AG09309 (cell line): ENCODE measurements at places on chromosomes 1 and 21.

DNA sequence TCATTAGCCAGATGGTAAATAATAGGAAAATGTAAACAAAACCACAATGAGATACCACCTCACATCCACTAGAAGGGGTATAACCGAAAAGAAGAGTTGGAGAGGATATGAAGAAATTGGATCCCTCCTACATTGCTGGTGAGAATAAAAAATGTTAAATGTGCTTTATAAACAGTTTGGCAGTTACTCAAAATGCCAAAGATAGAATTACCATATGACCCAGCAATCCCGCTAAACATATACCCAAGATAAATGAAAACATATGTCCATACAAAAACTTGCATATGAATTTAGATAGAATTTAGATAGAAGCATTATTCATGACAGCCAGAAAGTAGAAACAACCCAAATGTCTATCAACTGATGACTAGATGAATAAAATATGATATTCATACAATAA lies 4.4 kb upstream of the FMO2 start:
- DNase-seq: no peak

GRCh38 chr1:36625935-36626310 lies 143.2 kb upstream of the CSF3R start:
- DNase-seq: no peak

DNA sequence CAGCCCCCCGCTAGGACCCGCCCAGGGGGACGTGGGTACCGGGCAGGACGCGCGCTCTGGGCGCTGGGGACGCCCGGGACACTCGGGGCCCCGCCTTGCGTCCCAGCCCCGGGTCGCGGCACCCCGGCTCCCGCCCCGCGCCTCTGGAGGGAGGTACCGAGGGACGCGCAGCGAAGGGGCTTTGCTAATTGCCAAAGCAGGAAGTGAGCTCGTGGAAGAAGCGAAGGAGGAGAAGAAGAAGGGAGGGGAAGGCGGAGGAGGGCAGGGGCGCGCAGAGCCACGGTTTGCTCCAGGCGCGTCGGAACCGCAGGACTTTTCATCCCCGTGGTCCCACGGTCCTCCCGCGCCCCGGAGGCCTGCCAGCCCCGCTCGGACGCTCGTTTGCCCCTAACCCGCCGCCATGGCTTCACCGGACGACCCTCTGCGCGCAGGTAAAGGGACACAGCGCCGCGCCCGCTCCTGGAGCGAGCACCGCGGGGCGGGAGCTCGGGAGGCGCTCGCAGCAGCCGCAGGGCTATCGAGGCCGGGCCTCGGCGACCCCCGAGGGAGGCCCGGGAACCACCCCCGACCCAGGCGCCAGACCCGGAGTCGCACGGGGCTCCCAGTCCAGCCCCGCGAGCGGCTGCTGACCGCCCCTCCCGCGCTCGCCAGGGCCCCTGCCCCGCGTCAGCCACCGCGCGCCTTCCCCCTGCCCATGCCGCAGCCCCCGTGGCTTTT lies 1.3 kb downstream of the EDARADD start:
- DNase-seq: no peak

DNA sequence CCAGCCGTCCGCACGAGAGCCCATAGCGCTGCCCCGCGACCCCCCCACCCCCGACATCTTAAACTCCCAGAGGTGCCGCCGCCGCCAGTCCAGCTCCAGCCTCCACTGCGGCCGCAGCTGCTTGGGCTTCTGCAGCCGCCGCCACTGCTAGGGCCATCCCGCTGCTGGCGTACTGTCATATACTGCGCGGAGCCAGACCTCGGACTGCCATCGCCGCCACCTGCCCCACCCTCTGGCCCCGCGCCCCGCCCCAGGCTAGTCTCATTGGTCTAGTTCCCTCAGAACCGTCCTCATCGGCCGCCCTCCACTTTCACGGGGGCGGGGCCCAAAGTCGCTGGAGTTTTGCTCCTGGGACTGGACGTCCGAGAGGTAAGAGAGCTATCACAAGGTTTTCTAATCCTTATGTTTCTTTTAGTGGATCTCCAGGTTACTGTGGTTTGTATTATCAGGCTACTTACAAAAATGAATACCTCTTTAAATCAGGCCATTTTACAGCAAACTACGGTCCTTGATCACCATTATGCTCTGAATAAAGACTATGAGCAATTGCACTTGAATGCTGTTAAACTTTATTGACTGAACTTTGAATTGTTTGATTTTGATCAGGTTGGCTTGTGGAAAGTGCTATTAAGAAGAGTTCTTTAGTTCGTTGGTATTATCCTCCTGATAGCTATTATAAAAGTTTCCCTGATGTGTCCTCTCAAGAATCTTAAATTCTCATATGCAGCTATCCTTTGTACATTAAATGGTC lies 2.8 kb upstream of the CD1D start:
- no peak for DNase-seq

DNA sequence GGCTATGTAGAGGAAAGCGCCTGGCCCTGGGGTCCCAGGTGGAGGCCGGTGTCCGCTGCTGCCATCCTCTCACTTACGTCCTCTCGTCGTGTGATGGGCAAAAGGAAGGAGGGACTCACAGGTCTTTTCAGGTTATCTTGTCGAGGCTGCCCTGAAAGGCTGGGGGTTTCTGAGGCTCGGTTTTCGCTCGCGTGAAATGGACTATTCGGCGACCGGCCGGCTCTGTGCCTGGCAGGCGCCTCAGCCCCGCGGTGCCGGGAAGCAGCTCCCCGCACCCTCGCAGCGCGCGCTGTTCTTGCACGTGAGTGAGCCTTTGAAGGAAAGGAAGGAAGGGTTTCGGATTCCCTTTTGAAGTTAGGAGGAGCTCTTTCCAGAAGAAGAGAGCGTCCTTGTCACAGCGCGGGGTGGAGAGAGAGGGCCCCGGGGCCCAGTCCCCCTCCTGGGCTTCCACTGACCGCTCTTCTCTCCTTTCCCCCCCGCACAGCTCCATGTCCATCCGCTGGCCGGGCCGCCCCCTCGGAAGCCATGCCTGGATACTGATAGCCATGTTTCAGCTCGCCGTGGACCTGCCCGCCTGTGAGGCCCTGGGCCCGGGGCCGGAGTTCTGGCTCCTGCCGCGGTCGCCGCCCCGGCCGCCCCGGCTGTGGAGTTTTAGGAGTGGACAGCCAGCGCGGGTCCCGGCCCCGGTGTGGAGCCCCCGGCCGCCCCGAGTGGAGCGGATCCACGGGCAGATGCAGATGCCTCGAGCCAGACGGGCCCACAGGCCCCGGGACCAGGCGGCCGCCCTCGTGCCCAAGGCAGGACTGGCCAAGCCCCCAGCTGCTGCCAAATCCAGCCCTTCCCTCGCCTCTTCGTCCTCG lies 57.2 kb downstream of the AJAP1 start:
- DNase-seq: no peak

DNA sequence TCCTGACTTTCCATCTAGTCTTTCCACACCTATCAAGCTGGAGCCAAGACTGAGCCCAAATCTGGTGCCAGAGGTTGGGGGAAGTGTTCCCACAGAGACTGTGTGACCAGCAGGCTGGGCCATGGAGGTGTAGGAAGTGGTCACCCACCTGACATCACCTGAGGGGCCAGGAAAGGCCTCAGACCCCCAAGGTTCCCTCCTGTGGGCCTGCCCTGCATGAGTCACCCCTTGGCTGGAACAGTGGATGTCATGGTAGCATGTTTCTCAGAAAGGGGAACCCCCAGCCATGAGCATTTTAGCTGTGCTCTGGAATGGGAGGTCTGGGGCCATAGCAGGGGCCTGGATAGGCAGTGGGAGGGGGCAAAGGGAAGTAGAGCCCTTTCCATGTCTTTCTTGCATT lies 5.7 kb upstream of the TNFRSF8 start:
- no peak for DNase-seq

DNA sequence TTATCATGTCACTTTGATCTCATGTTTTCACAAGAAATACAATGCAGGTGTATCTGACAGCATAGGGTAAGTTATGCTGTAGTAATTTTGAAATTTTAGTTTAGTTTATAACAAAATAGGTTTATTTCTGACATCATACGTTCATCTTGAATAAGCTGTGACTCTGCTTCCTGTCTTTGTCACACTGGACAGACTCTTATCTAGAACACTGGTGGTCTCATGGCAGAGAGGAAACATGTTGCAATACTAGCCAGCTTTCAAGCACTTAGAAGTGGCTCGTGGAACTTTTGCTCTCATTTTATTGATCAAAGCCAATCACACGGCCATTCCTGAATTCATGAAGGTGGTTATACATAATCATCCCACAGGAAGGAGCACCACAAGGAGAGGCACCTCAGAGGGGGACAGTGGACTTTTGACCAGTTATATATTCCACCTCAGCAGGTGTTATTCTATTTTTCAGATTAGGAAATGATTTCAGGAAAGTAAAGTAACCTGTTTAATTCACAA lies 46.5 kb downstream of the CYP2J2 start:
- no peak for DNase-seq

GRCh38 chr1:80448081-80448480 lies 1352.7 kb upstream of the ADGRL2 start:
- peak; percentile 7 for DNase-seq

DNA sequence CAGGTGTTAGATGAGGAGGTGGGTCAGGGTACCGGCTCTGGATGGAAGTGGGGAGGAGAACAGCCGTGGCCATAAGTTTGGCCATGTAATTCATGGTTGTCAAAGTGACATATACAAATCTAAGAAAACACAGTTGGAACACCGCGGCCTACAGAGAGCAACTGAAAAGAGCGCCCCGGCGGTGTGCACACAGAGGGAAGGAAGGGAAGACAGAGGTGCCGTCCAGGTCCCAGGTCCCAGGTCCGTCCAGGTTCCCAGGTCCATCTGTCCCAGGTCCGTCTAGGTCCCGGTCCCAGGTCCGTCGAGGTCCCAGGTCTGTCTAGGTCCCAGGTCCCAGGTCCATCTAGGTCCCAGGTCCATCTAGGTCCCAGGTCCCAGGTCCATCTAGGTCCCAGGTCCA lies 4.5 kb upstream of the MRPL20 start:
- no peak for DNase-seq

GRCh38 chr1:198597690-198598430 lies 41.0 kb upstream of the PTPRC start:
- no peak for DNase-seq

- no peak for DNase-seq
Observed at GRCh38 chr1:245432228-245432875, 277.6 kb downstream of the KIF26B start.

GRCh38 chr1:85135392-85135798 lies 65.4 kb downstream of the SYDE2 start:
- DNase-seq: no peak

DNA sequence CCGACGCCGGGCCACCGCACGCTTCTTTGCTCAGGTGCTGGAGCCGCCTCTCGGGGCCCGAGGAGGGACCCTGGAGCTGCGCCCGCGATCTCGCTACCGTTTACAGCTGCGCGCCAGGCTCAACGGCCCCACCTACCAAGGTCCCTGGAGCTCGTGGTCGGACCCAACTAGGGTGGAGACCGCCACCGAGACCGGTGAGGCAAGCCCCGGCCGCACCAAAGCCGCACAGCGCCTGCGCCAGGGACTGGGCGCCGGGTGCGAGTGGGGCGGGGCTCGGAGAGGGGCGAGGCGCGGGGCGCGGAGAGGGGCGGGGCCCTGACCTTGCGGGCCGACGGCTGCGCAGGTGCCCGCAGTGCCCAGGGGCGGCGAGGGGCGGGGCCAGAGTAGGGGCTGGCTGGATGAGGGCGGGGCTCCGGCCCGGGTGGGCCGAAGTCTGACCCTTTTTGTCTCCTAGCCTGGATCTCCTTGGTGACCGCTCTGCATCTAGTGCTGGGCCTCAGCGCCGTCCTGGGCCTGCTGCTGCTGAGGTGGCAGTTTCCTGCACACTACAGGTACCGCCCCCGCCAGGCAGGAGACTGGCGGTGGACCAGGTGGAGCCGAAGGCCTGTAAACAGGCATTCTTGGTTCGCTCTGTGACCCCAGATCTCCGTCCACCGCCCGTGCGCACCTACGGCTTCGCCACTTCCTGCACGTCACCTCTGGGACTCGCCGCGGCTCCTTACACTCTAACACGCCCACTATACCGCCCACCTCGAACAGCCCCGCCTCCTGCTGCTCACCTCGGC lies 9.8 kb upstream of the CDC20 start:
- no peak for DNase-seq

DNA sequence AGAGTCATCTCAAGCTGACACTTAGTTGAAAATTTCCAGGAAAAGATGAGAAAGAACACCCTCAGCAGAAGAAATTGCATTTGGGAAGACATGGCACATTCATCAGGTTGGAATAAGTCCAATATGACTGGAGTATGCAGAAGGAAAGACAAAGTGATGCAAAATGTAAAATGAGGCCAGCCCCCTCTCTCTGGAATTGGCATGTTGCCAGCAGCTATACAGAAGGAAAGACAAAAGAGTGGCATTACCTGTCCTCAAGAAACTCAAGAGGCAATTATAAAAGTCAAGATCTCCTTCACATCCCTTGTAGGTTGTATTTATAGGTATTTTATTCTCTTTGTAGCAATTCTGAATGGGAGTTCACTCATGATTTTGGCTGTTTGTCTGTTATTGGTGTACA lies 426.3 kb downstream of the AGBL4 start:
- DNase-seq: no peak

DNA sequence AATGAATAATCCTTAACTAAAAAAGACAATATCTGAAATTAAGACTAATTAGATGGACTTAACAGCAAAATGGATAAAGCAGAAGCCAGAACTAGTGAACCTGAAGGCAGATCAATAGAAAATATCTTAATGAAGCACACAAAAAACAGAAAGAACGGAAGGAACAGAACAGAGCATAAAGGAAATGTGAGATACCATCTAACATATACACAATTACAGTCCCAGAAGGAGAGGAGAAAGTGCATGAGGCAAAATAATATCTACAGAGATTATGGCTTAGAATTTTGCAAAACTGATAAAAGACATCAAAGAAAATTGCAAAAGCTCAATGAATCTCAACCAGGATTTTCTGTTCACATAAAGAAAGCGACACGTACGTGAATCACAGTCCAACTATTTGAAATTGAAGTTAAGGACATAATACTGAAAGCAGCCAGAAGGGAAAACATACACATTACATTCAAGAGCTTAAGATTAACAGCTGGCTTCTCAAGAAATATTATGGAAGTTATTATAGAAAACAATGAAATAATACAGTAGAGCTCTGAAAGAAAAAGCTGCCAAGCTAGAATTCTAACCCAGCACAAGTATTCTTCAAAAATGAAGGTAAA lies 182.0 kb downstream of the CDC42BPA start:
- DNase-seq: no peak

DNA sequence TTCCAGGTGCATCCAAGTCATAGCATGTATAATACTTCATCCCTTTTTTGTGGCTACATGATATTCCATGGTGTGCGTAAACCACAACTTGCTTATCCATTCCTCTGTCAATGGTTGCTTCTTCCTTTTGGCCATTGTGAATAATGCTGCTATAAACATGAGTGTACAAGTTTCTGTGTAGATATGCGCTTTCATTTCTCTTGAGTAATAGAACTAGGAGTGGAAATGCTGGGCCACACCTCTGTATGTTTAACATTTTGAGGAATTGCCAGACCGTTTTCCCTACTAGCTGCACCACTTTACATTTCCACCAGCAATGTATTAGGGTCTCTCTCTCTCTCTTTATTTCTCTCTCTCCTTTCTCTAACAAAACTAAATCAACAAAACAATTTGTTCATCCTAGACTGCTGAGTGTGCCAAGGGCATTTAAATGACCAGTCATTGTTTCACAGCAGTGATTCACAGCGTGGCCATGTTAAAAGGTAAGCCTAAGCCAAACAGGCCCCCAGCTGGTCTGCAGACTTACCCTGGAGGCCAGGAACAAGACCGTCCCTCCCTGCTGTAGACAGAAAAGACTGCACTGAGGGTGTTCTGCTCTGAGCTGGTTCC lies 53.2 kb upstream of the LYST start:
- peak; percentile 51 for DNase-seq
